ENCODE measurements at places on chromosomes 4 and X. TPM values are rescaled to one million over a fixed set of nuclear protein-coding genes. Genes with fewer than 3 reads are reported as not detected.

- no peak overlapping the region for H3K4me3 ChIP-seq
- no peaks in the 10 kb centered on the region for H3K36me3 ChIP-seq
- H3K4me1 ChIP-seq: no peaks in the 10 kb centered on the region
- no peak for DNase-seq
- no peaks in the 10 kb centered on the region for H3K27me3 ChIP-seq
Observed at GRCh38 chrX:139085404-139085803, 373.9 kb upstream of the FGF13 start.

- no peaks in the 10 kb centered on the region for H3K27me3 ChIP-seq
- DNase-seq: peak; percentile 84
- H3K36me3 ChIP-seq: peaks cover 9% of the 10 kb centered on the region
- peak overlapping the region; percentile 68 for H3K27ac ChIP-seq
- H3K4me3 ChIP-seq: no peak overlapping the region
Observed at GRCh38 chr4:7805533-7806337, 133.9 kb downstream of the AFAP1 start.

DNA sequence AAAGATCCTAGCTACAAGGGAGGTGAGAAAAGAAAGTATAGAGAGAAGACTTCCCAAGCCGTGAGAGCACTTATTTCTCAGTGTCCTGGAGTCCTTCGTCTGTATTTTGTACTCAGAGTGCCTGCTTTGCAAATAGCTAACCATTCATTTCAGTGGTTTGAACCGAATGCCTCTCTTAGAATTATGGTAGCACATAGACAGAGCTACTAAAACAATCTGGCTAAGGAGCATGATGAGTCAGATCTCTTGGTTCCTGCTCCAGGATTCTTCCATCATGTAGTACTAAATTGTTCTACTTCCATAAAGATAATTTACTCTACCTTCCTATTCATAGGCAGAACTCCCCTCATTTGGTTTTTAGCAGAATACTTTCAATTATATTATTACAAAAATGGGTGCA is 946.6 kb downstream of the STIM2 start:
- no peak for DNase-seq
- no peaks in the 10 kb centered on the region for H3K27me3 ChIP-seq
- no peak overlapping the region for H3K4me3 ChIP-seq

The MAGEB6 gene
- not detected for total RNA-seq

GRCh38 chr4:76316131-76316530 is 9.6 kb downstream of the STBD1 start:
- no peak overlapping the region for H3K27ac ChIP-seq
- DNase-seq: no peak
- no peak overlapping the region for H3K4me3 ChIP-seq
- H3K4me1 ChIP-seq: peaks cover 2% of the 10 kb centered on the region

The POU4F2 gene
- total RNA-seq: not detected

GRCh38 chrX:43589735-43590134 is 66.4 kb upstream of the MAOA start:
- H3K27me3 ChIP-seq: no peaks in the 10 kb centered on the region
- H3K4me1 ChIP-seq: no peaks in the 10 kb centered on the region
- H3K36me3 ChIP-seq: no peaks in the 10 kb centered on the region
- peak overlapping the region; percentile 1 for H3K4me3 ChIP-seq

DNA sequence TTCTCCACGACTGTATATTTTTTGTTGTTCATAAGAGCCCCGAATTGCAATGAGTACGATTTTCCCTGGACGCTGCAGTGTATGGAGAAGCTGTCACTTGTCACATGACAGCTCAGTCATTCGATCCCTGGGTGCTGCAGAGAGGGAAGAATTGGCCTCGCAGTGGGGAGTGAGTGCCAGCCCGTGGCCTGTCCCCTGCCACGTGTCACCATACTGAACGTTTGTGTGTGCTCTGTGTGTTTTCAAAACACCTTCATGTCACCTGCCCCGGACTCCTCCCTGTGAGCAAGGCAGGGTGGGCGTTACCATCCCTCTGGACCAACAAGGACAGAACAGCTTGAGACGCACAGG is 77.9 kb downstream of the TBL1X start:
- H3K27ac ChIP-seq: no peak overlapping the region
- no peaks in the 10 kb centered on the region for H3K27me3 ChIP-seq
- H3K4me1 ChIP-seq: no peaks in the 10 kb centered on the region
- no peak for DNase-seq
- no peak overlapping the region for H3K4me3 ChIP-seq

DNA sequence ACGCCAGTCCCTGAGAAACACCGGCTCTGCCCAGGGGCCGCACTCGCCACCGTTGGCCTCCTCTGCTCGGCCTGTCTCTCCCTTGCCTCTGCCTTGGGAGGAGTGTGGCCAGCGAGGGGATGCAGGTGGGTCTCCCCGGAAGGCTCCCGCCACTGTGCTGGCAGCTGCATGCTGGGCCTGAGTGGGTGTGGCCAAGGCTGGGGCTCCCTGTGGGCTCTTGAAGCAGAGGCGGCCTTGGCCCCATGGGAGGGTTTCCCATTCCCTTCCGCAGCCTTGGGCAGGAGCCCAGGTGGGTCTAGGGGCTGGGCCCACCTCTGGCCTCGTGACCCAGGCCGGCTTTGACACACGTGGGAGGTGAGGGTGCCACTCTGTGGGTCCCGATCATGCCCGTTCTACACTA is 19.1 kb downstream of the FGFRL1 start:
- H3K27me3 ChIP-seq: no peaks in the 10 kb centered on the region
- H3K4me1 ChIP-seq: peaks cover 2% of the 10 kb centered on the region
- H3K27ac ChIP-seq: no peak overlapping the region
- H3K4me3 ChIP-seq: no peak overlapping the region
- H3K36me3 ChIP-seq: peaks cover 1% of the 10 kb centered on the region
- no peak for DNase-seq

The GAGE2A gene
- total RNA-seq: not detected

The MAGEA8 gene
- total RNA-seq: not detected

All from fibroblast of lung (primary cell).